HAP-1 (cell line): ENCODE measurements at places on chromosomes 7 and 10.
A peak's percentile ranks its signal among the peaks of the same experiment; 100 is the strongest.

DNA sequence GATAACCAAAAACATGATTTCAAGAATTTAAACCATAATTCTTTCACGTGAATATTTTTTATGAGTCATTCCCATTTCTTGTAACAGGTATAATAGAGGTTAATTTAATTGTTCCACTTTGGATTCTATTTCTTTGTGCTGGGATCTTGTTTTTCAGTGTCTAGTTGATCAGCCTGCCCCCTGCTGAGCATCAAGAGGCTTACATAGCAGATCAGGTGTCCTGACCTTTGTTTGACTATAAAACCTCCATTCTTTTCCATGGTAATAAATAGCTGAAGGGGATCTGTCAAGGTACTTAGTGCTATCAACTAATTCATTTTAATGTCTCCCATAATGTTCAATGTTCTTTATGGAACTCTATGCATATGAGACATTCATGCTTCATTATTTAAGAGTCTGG is 4.9 kb downstream of the COL17A1 start:
- peak; percentile 68 for DNase-seq

GRCh38 chr10:132535065-132535651 is 2.4 kb upstream of the INPP5A start:
- no peak for DNase-seq

DNA sequence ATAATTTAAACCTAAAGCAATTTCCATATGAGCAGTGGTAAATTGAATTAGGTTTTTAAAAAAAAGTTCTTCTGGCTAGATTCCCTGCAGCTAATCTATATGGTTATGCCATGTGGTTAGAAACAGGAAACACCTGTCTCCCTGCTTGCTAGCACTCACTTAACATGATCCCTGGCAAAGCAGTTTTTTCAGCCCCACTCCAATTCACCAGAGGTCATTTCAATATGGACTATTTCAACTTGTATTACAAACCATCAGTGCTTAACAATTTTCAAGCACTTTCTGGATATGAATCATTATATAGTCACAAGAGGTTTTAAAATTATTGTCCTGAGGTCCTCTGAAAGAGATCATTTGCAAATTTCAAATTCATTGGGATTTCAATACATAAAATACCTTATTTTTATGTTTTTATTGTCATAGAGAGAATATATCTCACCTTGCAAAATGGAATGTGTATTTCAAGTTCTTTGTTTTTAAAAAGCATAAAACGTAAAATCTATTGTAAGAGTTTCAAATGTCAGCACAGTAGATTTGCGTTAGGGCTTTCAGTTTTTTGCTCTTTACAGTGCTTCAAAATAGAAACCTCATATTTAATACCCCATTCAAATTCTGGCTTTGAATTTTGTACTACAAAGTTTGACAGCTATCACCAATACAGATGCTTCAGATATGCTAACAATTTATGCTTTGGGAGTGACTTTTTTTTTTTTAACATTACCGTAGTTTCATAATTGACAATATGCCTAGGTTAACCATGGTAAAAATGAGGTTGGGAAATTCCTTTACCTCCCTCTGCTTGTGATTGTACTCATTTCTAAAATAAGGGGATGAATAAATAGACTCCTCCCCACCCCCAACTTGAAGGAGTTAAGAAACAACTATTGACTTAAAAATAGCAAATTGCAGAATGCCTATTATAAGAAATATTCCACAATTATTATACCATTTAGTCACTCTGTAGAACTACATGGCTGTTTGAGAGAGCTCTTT is 117.5 kb upstream of the HGF start:
- no peak for DNase-seq

DNA sequence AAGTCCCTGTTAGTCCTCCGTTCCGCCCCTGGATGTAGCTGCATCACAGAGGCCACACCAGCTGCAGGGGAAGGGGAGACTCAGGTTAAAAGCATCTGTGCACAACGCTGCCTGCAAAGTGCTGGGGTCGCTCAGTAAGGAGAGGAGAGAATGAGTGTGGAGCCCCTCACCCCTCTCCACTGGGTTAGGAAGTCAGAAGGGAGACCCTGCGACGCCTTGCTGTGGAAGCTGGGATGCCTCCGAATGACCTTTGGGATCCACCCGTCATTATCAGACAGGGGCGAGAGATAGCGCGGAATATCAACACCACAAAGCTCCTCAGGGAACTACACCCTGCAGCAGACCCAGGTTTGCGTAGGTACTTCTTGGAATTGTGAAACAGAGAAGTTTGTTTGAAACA is 167.7 kb upstream of the SHH start:
- DNase-seq = no peak

DNA sequence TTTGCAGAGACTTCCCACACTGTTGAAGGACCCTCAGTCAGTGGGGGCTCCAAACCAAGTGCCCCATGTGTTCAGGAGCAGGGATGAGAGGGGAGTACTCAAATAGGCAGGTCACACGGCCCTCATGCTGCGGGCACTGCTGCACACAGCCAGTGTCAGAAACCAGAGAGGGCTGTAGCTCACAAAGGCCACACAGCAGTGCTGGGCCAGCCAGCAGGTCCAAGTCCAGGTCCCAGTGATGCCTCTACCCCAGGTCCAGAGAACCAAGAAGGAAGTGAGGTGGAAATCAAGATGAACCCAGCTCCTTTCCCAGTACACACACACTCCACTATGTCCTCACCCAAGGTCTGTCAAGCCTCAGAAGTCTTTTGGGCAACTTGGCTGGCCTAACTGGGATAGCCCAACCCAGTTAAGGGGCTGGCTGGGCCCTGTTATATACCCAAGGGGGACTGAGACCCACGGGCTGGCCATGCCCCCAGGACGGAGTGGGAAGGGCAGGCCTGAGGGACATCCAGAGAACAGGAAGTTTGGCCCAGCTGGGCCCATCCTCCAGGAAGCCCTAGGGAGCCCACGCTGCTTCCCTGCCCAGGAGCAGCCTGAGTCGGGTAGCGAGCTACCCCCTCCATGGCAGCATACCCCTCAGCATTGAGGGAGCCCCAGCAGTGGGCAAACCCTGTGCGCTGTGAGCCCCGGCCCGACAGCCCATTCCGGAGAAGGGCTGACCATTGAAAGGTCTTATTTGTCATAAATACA is 24.3 kb downstream of the GRID1 start:
- DNase-seq = no peak

- DNase-seq = no peak
These were observed 69.0 kb downstream of the TNRC18 start for GRCh38 chr7:5354460-5355232.

GRCh38 chr10:69892816-69893215 is 91.1 kb downstream of the COL13A1 start:
- no peak for DNase-seq

DNA sequence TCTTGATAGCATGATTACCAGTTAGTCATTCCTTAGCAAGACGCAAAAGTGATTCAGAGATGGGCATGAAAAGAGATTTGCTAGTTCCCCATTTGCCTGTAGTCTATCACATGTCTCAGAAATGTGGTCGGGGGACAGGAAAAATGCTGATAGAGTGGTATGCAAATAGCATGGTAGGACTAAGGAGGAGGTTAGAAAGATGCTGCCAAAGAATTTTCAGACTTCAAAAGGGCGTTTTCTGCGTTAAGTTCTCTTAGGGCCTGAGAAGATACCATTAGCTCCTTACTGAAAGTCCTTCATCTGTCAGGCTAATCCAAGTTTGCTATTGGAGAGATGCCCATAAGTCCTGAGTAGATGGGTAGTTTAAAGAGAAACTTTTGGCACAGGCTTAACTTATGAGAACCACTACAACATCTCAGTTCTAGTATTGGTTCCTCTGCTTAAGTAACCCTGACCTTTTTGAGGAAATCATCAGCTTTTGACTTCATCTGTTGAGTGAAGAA is 2.7 kb downstream of the CALD1 start:
- no peak for DNase-seq

GRCh38 chr10:416091-416515 is 273.4 kb downstream of the DIP2C start:
- DNase-seq = no peak

DNA sequence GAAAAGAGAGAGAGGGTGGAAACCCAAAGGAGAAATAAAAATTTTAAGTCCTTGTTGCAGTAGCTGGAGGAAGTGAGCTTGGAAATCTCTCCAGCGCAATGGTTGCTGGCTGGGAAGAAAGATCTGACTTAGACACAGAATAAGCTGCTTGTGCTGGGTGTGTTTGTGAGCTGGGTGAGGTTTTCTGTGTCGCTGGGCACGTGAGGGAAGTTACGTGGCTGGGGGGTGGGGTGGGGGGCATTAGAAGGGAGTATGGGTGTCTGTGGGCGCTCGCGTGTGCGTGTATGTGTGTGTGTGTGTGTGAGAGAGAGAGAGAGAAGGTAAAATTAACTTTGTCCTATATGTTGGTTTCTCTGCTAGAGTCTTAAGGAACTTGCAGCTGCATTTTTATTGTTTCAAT is 11.6 kb downstream of the TCF7L2 start:
- DNase-seq = no peak

DNA sequence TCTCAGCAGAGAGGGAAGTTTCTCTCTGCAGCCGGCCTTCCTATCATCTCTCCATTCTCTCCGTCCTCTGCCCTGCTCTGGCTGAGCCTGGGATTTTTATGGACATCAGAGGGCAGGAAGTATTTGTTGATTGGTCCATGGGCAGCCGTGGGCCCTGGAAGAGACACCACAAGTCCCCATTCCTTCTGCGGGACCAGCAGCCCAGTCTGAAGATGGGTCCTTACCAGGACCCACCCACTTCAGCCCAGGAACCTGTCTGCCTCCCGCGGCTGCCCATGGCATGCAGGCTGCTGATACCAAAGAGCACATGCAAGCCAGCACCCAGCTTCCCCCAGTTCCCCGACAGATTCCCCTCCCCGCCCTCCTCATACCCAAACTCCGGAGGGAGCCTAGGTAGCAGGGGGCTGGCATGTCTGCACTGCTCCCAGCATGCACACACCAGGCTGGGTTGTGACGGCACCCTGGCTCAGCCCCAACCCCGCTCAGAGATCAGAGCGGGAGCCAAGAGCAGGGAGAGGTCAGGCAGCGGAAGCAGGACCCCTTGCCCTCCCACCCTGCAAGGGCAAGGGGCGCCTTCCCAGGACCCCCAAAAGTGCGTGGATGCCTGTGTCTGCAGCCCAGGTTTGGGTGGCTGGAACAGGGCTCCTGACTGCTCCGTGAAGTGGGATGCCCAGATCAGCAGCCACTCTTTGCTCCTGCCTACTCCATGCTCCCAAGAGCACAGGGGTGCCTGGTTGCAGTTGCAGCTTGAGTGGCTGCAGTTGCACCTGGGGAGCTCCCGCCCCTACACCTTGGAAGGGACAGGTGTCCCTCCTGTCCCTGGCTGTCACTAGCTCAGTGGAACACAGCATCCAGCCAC is 538.6 kb upstream of the POT1 start:
- DNase-seq = no peak

DNA sequence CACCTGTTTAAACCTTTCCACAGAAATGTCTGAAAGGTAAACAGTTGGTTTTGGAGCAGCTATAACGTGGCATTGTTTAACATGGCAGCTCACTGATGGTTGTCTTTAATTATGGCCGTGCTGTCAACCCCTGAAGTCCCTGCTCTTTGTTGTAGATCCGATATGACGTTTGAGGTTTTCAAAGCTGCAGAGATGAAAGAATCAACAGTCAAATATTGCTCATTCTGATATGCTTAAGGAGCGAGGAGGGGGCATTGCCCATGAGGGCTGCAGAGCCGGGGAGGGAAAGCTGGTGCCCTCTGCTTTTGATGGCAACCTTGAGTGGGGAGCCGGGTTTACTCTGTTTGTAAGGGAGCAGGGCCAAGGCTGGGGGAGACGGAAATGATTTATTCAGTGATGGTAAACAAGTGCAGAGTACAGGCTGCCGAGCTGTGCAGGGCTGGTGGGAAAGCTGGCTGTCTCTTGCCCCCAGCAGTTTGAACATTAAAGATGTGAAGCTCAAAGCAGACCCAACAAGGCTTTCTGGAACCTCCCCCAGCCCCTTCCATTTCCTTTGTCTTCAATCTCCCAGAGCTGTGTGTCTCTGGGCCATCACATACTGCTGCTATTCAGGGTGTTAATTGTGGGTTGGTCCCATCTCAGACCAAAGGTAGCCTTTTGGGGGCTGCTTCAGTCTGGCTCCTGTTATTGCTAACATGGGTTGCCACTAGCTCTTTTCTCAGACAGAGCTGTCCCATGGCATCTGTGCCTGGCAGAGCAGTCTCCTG is 345.5 kb downstream of the LRMDA start:
- DNase-seq = no peak

DNA sequence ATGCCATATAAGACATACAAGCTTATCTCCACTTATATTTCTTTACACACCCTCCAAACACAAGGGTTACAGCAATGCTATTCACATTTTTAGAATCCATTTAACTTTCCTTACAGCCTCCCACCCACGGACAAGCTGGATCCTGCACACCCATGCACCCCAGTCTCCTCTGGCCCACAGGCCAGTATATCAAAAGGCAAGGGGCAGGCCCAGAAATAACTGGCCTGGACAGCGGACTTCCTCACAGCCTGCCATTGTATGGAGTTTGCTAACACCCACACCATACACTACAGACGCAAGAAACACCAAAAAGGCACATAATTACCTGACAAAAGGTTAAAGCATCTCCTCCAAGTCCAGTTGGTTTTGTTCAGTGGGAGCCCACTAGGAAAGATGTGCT is 12.0 kb downstream of the HOXA4 start:
- DNase-seq = no peak

GRCh38 chr10:125003146-125003900 is 61.4 kb downstream of the ZRANB1 start:
- no peak for DNase-seq

DNA sequence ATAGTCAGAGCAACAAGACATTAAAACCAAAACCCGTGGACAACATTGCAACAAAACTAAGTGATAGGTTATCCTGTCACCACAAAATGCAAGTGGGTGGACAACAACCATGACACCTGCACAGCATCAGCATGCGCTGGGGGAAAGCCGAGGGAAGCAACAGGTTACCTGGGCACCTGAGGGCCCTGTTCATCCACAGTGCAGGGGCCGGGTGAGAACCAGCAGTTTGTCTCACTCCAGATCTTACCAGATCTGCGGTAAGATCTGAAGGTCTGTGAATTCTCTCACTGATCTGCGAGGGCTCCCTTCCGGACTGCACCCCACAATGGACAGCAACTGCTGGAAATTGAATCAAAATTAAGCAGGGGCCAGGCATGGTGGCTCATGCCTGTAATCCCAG is 30.5 kb upstream of the GRID1 start:
- DNase-seq = no peak

DNA sequence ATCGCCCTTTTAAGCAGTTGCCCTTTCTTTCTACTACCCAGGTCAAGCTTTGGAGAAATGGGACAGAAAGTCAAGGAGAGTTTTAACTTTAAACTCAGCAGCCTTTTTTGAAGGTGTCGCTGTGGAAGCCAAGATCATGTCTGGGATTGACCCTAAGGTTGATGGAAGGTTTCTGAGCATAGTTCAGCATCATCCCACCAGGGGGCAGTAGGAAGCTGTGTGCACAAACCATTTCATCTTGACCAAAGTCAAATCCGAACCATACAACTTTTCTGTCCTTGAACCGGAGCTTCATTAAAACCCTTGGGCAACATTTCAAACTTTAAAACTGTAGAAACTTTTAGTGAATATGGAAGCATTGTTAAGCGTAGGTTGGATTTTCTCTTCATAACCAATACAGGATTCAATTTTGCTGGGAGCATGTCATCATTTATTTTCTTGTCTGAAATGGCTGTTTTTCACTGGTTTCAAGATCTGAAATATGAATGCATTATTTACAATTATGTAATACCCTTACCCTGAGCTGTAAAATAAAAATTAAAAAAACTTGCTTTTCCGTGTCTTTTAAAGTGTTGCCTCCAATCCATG is 214.4 kb upstream of the KIAA1217 start:
- peak; percentile 79 for DNase-seq

GRCh38 chr7:96135241-96135640 is 186.7 kb downstream of the SLC25A13 start:
- no peak for DNase-seq
